ENCODE measurements at places on chromosomes 12 and 14.

GRCh38 chr14:92650581-92651105 lies 97.8 kb downstream of the LGMN start:
- no peak for DNase-seq

DNA sequence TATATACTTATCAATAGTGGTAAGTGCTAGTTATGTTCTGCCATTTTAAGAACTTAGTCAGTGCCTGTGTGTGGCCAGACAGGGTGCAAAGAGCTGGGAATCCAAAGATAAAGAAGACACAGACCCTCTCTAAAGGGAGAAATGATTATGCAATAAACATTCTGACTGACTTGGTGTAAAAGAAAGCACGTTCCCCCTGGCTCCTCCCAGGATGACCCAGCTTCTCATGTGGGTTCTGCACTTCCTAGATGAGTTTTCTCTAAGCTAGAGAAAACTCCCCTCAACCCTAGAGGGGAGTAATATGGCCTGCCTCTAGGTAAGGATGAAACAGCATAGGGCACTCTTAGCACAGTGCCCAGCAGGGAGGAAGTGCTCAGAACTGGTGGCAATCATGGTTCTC lies 231.2 kb downstream of the VRK1 start:
- DNase-seq = no peak

DNA sequence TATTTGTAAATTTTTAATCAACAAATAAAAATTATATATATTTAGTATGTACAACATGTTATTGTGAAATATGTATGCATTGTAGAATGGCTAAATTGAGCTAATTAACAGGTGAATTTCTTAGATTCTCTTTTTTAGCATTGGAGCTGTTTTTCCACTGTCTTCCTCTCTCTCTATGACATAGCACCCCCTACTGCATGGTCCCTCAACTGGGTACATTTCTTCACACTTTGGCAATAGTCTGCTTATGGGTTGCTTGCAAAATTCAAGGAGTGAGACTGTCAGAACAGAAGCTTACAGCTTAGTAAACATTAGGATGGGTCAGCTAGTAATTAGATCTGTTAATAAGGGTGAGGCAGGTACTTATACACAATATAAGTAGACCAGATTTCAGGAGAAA lies 658.5 kb upstream of the MGAT4C start:
- no peak for DNase-seq

GRCh38 chr12:15886372-15887042 lies 4.3 kb downstream of the STRAP start:
- no peak for DNase-seq

- DNase-seq = no peak
Measured at GRCh38 chr12:104741077-104741476, 217.0 kb downstream of the SLC41A2 start.

- DNase-seq = no peak
Measured at GRCh38 chr14:64845878-64846277, 33.8 kb downstream of the SPTB start.

DNA sequence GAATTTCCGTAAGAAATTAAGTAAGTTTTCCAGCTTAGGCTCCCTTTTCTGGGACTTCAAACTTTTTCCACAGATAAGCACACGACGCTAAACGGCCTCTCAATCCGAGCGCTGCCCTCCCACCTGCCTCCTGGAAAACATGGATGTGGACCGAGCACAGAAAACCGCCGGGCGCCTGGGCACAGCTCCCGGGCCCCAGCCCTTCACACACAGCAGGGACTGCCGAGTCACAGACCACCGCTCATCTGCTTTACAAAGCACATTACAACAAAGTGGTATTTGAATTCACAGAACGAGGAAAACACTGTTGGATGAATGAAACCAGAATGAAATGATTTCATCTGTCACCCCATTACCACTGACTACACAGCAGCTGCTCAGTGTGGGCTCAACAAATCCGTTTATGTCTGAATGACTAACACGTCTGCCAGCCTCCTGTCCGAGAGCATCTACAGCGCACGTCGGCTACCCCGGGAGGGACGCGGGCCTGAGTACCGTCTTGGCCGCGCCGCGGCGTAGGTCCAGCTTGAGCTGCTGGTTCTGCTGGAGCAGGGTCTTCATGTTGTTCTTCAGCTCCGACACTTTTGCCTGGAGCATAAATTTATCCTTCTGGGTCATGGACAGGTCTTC lies 13.1 kb upstream of the ANKLE2 start:
- no peak for DNase-seq

GRCh38 chr12:56768424-56768823 lies 5.3 kb downstream of the HSD17B6 start:
- DNase-seq = no peak

GRCh38 chr12:126021675-126022074 lies 956.4 kb downstream of the AACS start:
- no peak for DNase-seq

GRCh38 chr14:102901633-102902032 lies 20.8 kb upstream of the AMN start:
- no peak for DNase-seq
